Eye (tissue), 1 donor: ENCODE measurements at places on chromosomes 5 and 9.

DNA sequence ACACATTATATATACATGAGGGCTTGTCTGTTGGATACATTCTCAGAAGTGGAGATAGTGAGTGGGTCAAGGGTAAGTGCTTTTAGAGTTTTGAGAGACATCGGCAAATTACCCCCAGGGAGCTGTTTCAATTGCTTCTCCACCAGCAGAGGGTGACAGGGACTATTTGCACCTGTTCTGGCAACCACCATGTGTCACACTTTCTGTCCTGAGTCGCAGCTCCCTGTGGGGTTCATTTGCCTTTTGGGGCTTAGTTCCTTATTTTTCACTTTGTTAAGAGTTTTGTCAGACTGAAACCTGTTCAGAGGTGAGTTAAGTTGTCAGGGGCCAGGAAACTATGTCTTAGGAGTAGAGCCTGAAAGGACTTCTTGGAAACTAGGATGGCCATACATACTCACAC is 20.1 kb upstream of the SLC36A1 start:
- DNase-seq: no peak

DNA sequence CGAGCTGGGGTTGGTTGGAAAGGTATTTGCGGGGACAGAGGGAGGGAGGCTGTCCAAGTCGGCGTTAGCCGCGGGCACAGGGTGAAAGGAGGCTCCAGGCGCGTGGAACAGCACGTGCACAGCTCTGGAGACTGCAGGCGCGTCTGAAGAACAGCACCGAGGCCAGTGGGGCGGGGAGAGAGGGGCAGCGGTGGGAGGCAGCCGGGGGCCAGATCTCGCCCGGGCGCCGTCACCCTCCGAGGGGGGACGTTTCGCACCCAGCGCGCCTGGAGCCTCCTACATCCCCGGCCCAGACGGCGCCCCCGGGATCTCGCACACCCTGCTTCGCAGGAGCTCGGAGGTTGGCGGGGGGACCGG is 79.6 kb downstream of the NTNG2 start:
- DNase-seq: no peak

DNA sequence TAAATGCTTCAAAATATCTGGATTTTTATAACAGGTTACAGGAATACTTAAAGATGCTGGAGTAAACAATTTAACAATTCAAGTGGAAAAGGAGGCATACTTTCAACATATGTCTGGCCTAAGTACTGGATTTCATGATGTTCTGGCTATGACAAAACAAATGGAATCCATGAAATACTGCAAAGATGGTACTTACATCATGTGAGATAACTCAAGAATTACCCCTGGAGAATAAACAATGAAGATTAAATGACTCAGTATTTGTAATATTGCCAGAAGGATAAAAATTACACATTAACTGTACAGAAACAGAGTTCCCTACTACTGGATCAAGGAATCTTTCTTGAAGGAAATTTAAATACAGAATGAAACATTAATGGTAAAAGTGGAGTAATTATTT is 35.6 kb downstream of the SLC30A5 start:
- DNase-seq: no peak

DNA sequence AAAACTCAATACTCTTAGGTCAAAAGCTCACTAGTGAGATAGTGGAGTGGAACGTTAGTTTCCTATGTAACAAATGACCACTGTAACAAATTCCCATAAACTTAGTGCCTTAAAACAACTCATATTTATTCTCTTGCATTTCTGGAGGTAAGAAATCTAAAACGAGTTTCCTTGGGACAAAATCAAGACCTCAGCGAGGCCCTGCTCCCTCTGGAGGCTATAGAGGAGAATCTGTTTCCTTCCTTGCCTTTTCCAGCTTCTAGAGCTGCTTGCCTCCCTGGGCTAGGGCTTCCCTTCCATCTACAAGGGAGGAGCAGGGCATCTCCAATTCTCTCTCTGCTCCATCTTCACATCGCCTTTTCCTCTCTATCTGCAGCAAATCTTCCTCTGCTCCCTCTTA is 32.0 kb downstream of the SEMA5A start:
- DNase-seq: no peak

DNA sequence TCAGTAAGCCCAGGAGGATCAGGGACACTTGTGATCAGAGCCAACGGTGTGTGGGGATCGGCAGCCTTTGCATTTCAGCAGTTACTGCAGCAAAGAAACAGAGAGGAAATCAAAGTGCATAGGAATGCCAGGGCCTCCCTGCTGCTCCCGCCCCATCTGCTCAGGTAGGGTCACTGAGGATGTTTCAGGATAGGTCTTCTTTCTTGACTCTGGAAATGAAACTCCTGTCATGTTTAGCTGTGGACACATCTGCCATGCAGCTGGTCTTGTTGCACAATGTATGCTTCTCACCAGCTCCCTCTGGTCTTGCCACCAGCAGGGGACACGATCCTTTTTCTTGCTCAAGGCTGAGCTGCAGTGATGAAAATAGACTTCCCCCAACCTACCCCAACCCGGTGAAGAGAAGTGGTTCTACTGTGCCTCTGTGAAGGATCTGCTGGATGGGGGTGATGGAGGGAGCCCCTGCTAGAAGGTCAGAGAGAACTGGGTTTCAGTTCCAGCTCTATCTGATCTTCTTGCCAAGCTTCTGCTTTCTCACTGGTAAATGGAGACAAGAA is 185.2 kb upstream of the KLF4 start:
- DNase-seq: no peak

DNA sequence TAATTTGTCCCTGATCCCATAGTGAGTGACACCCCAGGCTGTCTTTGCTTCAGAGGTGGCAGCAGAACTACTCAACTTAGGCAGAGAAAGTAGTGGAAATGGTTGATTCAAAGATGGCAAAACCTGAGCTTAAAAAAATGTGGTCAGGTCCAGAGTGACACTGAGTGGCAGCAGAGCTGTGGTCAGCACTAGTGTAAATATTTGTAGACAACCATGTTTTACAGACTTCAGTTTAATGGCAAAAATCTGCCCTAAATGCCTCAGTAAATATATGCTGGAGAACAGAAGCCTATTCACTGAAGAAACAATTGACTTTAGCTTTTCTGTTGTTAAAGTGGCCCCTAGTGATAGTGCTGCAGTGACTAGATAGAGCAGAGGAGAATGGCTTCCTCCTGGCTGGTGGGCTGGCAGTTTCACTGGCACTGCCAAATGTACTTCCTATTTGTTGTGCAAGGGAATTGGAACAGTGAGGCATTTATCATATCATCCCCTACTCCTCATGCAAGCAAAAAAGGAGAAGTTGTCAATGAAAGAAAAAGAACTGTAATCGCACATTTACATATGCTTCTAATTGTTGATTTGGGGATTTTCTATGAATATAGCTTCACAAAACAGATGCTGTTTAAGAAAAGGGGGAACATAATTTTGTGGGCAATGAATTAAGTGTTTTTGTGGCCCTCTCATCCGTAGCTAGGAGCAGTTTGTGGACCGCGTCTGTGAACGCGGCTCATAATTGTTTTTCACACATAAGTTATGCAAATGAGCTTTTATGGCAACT is 12.0 kb downstream of the PBX3 start:
- no peak for DNase-seq

DNA sequence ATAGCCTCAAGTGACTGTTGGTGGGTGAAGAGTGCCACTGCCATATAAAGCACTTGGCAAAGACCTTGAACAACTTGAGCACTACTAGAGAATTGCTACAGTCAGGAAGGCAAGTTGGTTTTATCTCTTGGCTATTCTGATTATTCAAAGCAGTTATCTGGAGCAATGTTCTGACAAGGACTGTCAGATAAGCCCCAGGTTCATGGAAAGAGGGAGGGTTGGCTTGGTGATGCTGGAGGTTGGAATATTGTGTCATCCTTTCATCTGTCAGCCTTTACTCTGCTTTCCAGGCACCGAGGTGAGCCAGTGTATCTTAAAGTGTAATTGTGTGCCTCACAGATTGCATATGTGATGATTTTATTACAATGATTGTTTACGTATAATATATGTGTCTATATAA is 548.4 kb upstream of the ZNF608 start:
- no peak for DNase-seq

DNA sequence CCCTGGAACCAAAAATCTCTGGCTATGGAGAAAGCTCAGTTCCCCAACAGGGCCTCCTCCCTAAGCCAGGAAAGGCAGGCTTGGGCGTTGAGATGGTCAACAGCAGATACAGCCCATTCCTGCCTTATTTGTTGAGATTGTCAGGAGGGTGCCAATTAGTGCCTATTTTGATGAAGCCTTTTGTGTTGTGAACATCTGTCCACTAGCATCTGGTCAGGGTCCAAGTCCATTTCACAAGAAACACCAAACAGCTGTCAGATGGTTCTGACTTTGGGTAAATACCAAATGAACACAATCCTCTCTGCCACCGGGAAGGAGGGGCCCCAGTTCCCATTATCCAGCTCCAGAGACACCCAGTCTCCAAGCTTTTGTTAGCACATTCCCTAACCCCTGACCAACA is 19.9 kb downstream of the SEMA6A start:
- peak; percentile 72 for DNase-seq

DNA sequence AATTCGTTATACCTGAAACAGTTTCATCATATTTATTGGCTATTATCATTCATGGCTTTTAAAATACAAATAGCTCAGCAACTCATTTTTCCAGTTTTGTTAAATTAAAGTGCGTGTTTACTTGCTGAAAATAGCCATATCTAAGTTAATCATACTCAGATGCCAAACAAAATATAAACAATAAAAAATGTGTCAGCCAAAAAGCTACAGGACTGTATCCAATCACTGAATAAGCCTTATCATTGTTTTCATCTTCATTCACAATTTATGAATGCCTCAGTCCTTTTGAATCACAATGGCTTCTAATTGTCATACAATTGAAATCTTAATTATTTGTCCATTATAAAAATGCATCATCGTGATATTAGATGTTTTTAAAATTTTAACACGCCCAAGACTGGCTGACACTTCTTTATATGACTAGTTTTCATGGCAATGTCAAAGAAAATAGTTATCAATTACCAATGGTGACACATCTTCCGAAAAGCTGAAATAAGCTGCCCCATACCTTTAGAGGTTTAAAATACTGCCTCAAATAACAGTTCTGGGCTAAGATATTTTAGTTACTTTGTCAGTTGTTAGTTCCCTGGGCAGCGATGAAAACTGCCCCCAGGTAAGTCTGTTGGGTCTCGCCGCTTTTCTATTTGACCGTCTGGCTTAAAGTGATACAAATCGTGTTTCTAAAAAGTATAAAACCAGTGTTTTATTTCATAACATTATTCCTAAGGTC is 1.8 kb downstream of the NFIB start:
- peak; percentile 61 for DNase-seq

DNA sequence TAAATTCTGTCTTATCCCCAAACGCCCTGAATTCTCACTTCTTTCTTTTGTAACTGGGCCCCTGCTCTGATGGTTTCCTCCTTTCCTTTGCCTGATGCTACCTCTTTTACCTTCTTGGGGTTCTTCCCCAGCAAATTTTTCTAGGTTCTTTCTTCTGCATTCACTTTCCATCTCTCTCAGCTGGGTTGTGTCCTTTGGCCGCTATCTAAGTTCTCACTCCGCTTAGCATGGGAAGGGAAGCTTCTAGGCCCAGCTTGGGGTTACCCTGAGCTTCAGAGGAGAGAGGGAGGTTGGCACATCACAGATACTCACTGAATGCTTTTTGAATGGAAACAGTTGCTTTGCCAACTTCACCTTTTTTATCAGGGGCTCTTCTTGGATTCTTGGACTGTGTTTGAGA is 17.0 kb downstream of the PALM2AKAP2 start:
- DNase-seq: no peak

DNA sequence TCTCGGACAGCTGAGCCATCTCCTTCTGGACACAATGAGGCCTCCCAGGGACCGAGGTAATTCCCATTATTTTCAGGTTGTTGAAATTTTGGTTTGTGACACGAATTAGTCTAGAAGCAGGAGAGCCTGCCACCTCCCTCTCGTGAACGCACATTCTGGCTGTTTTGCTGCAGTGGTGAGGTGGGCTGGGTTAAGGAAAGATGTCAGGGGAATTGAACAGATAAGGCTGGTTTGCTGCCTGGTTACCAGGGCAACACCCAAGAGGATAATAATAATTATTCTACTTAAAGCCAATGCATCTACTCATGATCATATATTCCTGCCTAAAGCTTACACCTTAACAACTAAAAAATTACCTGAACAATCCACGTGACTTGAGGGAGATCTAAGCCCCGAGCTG is 38.1 kb downstream of the DDX31 start:
- no peak for DNase-seq

DNA sequence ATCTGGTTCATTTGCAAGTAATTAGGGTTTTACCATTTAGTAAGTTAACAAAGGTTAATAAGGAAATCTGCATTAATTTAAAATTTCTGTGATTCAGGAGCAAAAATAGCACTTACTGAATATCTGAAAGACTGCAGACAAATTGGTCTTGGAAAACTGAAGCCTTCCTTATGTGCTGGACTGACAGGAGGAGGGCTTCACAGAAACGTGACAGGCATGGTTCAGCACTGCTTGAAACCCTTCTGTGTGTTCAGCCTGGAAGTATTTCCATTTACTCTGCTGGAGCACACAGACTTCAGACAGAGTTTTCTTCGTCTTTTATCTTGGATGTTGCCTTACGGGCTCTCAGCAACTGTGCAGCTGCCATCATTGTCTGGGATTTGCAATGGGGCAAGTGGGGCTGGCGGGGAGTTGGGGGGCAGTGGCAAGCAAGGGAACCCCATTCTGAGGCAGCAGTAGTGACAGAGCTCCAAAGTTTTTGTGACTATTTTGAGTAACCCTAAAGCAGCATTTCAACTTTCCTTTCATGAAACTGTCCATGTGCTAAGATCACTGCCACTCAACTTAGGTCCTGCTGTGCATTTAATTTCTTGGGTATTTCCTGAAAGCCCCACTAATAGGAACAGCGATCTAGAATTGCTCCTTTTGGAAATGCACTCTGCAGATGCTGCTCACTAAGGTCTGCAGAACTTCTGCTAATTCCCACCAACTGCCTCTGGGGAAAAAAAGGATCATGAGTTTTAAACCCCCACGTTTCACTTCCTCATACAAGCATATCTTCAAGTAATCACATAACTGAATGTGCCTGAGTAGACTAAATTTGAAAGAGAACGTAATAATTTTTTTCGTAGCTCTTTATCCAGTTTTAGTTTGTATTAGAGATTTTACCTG is 56.6 kb downstream of the KCNN2 start:
- DNase-seq: no peak

- DNase-seq: peak; percentile 15
Measured at GRCh38 chr5:65791712-65792673, 70.0 kb downstream of the NLN start.

DNA sequence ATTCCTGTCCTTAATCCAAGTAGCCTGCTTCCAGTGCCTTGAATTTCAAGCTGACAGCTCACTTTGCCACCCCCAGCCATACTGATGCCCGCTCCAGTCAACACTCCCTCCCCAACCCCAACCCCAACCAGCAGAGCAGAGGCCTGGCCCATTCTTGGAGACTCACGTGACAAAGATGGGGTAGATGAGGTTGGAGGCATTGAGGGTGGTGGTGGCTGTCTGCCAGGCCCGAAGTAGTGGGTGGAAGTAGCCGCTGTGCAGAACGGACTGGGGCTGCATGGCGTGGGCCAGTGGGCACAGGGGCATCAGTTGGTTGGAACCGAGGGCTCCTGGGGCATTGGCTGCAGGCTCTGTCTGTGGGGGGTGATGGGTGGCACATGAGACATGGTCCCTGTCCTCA is 7.8 kb downstream of the ALAD start:
- DNase-seq: no peak
